ENCODE measurements at places on chromosomes 4 and X.

- no peak for DNase-seq
Observed at GRCh38 chrX:727738-728621, 97.4 kb downstream of the SHOX start.

DNA sequence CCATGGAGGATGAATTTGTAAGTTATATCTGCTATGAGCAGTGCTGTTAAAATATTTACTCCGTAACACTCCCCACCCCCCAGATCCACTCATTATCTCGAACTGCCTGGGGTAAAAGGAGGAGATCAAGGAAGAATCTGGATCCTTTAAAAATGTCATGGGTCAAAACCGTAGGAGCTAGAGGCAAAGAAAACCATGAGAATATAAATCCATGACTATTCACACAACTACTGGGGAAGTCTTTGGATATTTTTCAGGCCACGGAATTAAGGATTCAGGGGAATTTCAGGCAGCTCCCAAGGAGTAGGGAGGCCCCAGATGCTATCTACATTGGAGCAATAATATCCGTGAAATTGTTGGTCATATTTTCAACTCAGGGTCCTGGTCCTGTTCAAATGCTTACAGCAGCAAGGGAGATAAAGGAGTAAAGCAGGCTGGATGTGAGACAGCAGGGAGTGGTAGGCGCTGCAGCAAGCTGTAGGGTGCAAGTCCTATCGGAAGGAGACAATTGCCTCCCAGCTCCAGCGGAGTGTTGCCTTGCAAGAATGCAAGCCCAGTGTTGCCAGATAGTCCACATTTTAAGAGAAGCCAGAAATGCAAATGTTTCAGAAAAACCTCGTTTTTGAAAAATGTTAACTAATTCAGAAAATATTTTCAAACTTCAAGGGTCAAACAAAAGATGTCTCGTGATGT lies 116.2 kb upstream of the KIT start:
- DNase-seq: no peak

GRCh38 chrX:11728556-11728955 lies 29.5 kb upstream of the MSL3 start:
- no peak for DNase-seq

- DNase-seq: no peak
Observed at GRCh38 chr4:123060039-123060770, 137.8 kb upstream of the NUDT6 start.

DNA sequence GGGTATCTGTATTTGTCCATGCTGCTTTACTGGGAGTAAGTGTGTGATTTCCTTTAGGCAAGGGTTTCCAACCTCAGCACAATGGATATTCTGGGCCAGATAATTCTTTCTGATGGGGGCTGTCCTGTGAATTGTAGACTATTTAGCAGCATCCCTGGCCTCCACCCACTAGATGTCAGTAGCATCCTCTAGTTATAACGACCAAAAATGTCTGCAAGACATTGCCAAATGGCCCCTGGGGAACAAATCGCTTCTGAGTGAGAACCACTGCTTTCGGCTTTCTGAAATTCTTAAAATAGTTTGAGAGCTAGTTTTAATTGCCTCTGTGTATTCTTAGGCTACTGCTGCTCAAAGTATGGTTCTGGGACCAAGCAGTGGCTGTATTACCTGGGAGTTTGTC lies 81.2 kb upstream of the GPM6B start:
- DNase-seq: no peak

DNA sequence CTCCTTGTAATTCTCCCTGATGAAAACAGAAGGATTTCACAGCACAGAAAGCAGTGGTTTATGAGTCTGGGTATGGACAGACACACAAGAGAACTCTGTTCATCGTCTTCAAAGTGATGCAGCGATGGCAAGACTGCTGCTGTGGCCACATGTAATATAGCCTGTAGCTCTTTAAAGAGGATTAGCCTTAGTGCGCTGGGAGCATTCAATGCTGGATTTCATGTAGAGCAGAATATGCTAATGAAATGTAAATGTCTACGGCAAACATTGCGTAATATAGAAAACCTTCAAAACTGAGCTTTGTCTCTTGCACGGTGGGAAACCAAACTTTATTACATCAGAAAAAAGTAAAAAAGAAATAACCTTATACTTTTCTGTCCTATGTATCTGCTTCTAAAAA lies 42.9 kb downstream of the ALPK1 start:
- no peak for DNase-seq

GRCh38 chr4:186598686-186599085 lies 43.3 kb upstream of the MTNR1A start:
- DNase-seq: no peak

- no peak for DNase-seq
Observed at GRCh38 chrX:9071031-9071650, 37.2 kb upstream of the FAM9B start.

Measured in stimulated activated effector memory CD8-positive, alpha-beta T cell treated with anti-CD3 and anti-CD28 coated beads, Interleukin-12 subunit alpha, Interleukin-12 subunit beta, amount 100 ng/mL, for 72 hours (primary cell).